ENCODE measurements at places on chromosomes 2 and 18. TPM values are rescaled to one million over a fixed set of nuclear protein-coding genes. Genes with fewer than 3 reads are reported as not detected.

ANKRD29 gene
- total RNA-seq, result 0.11 TPM

LOXHD1 gene
- not detected for total RNA-seq

KCNG2 gene
- not detected for total RNA-seq

MARCHF4 gene
- 0.39 TPM for total RNA-seq

UXS1 gene
- total RNA-seq, result 23.6 TPM

LYPD1 gene
- not detected for total RNA-seq

TMEM200C gene
- total RNA-seq, result 0.11 TPM

SERPINB2 gene
- 0.98 TPM for total RNA-seq

ANKRD39 gene
- 6.3 TPM for total RNA-seq

PKDCC gene
- total RNA-seq, result 1.1 TPM

SPDYA gene
- total RNA-seq, result 2.0 TPM

PROC gene
- total RNA-seq, result 2.5 TPM

PDE11A gene
- under 0.01 TPM for total RNA-seq

GAREM2 gene
- total RNA-seq, result 12.9 TPM

FBLN7 gene
- total RNA-seq, result 4.6 TPM

CTNNA2 gene
- not detected for total RNA-seq

BCL2L11 gene
- total RNA-seq, result 18.5 TPM

GNLY gene
- total RNA-seq, result not detected

PAIP2B gene
- total RNA-seq, result 0.98 TPM

UGT1A7 gene
- 0.39 TPM for total RNA-seq

HAAO gene
- total RNA-seq, result 11.8 TPM

LYPD6B gene
- 9.4 TPM for total RNA-seq

EFHD1 gene
- 3.8 TPM for total RNA-seq

SPP2 gene
- not detected for total RNA-seq

ASIC4 gene
- under 0.01 TPM for total RNA-seq

TNFRSF11A gene
- not detected for total RNA-seq

CTLA4 gene
- not detected for total RNA-seq

PLGLB1 gene
- total RNA-seq, result 1.1 TPM

LRATD1 gene
- 6.5 TPM for total RNA-seq

REG3G gene
- not detected for total RNA-seq

Data from placental epithelial cell (primary cell).